ENCODE measurements at places on chromosomes 4 and X.

DNA sequence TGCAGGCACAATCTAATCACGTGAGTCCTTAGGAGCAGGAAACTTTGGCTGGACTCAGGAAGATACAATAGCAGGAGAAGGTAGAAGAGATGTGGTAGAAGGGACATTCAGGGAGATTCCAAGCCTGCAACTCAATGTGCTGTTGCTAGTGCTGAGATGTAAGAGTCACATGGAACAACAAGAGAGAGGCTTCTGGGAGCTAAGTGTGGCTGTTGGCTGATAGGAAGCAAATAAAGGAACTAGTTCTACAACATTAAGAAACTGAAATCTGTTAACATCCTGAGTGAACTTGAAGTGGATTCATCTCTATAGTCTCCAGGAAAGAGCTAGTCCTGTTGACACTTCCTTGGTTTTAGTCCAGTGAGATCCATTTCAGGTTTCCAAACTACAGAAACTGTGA, 1207.4 kb downstream of the ADGRL3 start:
- no peak for DNase-seq

GRCh38 chr4:177283167-177283566, 26.5 kb upstream of the NEIL3 start:
- no peak for DNase-seq

GRCh38 chrX:140713174-140713539, 3.6 kb downstream of the LINC00632 start:
- DNase-seq, result no peak

DNA sequence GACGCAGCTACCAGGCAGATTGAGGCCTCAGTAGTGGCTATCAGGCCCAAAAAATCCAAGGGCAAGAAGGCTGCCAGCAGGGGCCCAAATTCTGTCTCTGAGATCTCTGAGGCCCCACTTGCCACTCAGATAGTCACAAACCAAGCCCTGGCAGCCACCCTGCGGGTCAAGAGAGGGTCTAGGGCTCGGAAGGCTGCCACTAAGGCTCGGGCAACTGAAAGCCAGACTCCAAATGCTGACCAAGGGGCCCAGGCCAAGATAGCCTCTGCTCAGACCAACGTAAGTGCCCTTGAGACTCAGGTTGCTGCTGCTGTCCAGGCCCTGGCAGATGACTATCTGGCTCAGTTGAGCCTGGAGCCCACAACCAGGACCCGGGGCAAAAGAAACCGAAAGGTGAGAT, 2.8 kb downstream of the TRO start:
- no peak for DNase-seq

- no peak for DNase-seq
Measured at GRCh38 chr4:98305576-98305975, 44.4 kb downstream of the RAP1GDS1 start.

GRCh38 chrX:22699581-22700091, 300.1 kb upstream of the DDX53 start:
- no peak for DNase-seq

GRCh38 chr4:54572152-54572542, 85.6 kb upstream of the KIT start:
- DNase-seq, result no peak

DNA sequence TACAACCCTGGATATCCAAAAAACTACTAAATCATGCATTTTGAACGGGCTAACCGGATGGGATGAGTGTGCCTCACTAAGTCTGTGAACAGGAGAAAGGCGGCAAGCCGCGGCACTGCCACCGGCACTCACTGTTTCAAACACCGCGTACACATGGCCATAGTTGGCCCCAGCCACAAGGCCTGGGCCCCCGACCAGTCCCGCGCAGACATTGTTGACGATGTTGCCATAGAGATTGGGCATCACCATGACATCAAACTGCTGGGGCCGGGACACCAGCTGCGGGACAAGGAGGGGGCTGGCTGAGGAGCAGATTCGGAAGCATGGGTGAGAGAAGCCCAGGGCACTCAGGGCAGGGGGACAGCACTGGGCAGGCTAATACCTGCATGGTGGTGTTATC, 5.8 kb downstream of the SRPK3 start:
- no peak for DNase-seq

DNA sequence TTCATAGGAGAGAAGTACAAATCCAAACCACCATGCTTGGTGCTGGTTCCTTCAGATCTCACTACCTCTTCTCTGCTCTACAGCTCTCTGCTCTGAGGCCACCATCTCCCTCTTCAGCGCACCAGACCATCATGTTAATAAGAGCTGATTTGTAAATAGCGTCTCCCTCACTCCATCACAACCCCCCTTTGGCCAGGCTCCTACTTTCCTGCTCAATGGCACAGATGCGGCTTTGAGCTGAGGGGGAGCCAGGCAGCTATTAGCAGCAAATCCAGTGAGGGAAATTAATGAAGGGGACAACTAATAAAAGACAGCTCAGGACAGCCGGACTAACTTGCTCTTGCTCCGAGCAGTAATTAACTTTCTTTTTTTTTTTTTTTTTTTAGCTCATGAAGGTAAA, 13.1 kb downstream of the NEUROG2 start:
- no peak for DNase-seq

- DNase-seq, result no peak
Measured at GRCh38 chr4:37620176-37620575, 66.0 kb downstream of the RELL1 start.

- no peak for DNase-seq
Measured at GRCh38 chr4:24915121-24915922, 2.5 kb upstream of the CCDC149 start.

DNA sequence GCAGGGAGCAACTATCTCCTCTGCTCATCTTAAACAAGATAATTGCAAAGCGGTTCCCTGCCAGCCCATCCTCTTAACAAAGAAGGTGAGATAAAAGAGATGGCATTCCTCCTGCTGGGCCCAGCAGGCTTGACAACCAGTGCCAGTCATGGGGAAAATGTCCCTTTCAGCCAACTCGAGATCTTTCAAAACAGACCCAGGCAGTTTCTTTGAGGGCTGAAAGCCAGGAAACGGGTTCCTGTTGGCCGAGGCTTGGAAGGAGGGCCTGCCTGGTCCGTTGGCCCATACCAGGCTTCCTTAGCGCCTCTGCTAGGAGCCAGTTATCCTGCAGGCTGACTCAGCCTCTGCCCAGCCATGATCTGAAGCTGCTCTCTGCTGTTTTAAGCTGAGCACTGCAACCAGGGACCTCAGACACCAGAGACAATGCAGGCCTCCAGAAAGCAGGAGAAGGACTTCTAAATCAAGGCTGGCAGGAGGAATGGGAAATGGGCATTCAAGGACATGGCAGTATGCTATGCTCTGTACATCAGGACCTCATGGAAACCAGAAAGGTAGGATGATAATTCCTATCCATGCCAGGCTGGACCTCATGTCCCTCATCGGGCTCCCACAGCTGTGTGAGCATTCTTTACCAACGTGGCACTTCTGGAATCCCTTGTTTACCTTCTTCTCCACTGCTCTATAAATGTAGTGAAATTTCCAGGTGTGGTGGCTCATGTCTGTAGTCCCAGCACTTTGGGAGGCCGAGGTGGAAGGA, 42.4 kb upstream of the SLC2A9 start:
- no peak for DNase-seq

- DNase-seq, result no peak
Measured at GRCh38 chr4:11710453-11711093, 281.9 kb upstream of the HS3ST1 start.

- DNase-seq, result no peak
Measured at GRCh38 chr4:6773616-6774540, 8.6 kb upstream of the KIAA0232 start.

DNA sequence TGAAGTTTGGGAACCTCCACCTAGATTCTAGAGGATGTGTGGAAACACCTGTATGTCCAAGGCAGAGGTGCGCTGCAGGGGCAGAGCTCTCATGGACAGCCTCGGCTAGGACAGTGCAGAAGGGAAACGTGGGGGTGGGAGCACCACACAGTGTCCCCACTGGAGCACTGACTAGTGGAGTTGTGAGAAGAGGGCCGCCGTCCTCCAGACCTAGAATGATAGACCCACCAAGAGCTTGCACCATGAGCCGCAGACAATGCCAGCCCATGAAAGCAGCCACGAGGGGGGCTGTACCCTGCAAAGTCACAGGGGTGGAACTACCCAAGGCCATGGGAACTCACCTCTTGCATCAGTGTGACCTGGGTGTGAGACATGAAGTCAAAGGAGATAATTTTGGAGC, 274.5 kb upstream of the FMR1 start:
- no peak for DNase-seq

GRCh38 chr4:32440391-32440790, 1720.2 kb downstream of the PCDH7 start:
- DNase-seq, result no peak

DNA sequence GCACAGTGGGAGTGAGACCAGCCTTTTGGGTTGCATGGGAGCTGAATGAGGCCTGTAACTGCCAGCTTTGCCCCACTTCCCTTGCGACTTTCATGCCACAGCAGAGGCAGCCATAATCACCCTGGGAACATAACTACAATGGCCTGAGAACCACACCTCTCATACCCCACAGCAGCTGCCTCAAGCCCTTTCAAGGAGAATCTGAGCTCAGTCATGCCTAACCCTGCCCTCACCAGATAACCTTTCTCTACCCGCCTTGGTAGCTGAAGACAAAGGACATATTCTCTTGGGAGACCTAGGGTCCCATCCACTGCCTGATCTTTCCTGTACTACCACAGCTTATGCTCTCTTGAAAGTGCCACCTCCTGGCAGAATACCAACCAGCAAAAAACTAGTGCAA, 599.9 kb upstream of the IGFBP7 start:
- no peak for DNase-seq

- DNase-seq, result no peak
Measured at GRCh38 chr4:74202062-74202586, 44.2 kb downstream of the MTHFD2L start.

DNA sequence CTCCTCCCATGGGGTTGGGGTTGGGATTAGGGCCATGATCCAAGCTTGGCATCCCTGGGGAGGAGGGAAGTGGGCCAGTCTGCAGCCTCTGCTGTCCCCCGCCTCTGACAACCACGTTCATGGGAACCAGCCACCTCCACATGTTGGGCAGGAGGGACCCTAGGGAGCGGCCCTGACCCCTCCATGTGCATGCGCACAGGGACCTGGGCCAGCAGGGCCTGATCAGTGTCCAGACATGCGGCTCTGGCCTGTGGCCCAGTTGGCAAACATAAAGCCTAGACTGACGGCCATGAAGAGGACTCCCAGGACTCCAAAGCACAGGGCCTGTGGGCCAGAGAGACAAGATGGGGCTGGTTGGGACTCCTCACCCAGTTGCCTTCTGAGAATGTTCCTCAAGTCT, 11.3 kb downstream of the SLC38A5 start:
- DNase-seq, result no peak

DNA sequence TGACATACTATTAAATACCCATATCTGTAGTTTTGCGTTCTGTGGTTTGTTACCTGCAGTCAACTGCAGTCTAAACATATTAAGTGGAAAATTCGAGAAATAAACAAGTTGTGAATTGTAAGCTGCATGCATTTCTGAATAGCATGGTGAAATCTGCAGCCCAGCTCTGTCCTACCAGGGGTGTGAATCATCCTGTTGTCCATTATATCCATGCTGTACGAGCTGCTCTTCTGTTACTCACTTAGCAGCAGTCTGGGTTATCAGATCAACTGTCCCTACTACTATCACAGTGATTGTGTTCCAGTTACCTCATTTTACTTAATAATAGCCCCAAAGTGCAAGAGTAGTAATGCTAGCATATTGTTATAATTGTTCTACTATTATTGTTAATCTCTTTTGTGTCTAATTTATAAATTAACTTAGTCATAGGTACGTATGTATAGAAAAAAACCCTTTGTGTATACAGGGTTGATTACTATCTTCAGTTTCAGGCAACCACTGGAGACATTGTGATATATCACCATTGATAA, 173.7 kb upstream of the FAT4 start:
- DNase-seq, result no peak

GRCh38 chr4:30181512-30181911, 538.7 kb upstream of the PCDH7 start:
- no peak for DNase-seq

DNA sequence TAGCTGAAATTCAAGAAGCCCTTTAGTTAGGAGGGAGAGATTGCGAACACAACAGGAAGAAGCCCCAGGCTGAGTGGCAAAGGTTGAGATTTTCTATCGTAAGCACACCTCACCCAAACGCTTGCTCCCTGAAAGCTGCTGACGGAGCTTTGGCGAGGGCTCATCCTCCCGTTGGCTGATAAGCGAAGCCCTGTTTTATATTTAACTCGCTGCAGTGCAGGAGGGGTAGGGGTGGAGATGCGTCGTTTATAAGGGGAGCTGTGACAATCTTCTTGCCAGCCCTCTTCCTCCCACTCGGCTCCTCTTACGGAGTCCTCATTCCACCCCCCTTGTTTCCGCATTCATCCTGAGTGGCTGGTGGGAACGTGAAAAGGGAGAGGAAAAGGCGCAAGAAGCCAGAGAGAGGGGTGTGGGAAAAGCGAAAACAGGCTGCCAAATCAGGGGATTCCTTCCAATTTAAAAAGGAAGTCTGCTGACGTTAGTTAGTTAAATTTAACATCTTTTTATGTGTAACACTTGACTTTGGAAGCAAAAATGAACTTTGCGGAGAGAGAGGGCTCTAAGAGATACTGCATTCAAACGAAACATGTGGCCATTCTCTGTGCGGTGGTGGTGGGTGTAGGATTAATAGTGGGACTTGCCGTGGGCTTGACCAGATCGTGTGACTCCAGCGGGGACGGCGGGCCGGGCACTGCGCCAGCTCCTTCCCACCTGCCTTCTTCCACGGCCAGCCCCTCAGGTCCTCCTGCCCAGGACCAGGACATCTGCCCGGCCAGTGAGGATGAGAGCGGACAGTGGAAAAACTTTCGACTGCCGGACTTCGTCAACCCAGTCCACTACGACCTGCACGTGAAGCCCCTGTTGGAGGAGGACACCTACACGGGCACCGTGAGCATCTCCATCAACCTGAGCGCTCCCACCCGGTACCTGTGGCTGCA, at the start of gene ENPEP:
Gene ENPEP, plus strand, starts transcription at position 275 of the 938 bp plus-strand sequence. Its CDS starts 260 bp downstream, at position 535.
- no peak for DNase-seq

GRCh38 chrX:123648028-123648810, 84.6 kb downstream of the THOC2 start:
- DNase-seq, result peak; percentile 34

GRCh38 chrX:132853040-132853439, 105.4 kb downstream of the HS6ST2 start:
- no peak for DNase-seq

GRCh38 chr4:40173470-40173875, 23.4 kb upstream of the RHOH start:
- DNase-seq, result no peak

All from right renal cortex interstitium (tissue), 3 donors.